Naive thymus-derived CD8-positive, alpha-beta T cell (primary cell): ENCODE measurements at places on chromosomes 3 and 15. TPM values are rescaled to one million over a fixed set of nuclear protein-coding genes. Genes with fewer than 3 reads are reported as not detected.
A peak's percentile ranks its signal among the peaks of the same experiment; 100 is the strongest.

DNA sequence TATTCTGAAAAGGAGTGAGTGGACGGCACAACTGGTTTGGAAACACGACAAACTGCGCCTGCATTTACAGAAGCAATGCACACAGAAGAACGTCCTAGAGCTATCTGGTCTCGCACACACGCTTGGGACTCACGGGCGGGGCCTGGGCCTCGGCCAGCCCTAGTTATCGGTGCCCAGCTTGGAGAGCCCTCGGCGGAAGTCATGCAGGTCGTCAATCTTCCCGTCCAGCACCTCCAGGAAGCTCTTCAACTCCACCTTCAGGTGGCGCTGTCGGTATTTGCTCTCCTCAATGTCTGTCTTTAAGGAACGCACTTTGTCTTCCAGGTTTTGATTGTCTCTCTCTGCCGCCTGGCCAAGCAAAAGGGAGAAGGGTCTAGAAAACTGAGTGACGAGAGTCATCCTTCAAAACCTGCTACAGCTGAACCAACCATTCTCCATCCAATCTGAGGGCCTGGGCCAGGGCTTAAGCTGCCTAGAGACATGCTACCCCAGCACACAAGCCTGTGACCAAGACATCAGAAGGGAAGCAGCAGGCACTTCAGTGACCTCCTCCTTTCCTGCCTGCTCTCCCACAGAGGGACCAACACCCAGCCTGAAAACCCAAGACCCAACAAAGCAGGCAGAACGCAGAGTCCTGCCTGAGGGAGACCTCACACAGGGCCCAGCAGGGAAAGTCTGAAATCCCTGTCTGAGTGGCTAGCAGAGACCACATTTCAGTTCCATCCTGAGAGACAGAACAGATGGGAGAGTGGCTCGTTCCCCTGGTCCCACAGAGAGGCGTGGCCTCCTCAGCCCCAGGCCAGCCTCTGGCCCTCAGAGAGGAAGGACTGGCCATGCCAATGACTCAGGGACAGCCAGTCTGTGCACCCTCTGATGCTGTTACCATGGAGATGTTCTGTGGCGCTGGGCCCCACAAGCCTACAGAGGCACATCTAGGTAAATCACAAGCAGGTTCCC, 40.4 kb downstream of the WHAMM start:
- peak; percentile 33 for DNase-seq
- no peaks in the 10 kb centered on the region for H3K36me3 ChIP-seq
- no peaks in the 10 kb centered on the region for H3K27me3 ChIP-seq
- H3K4me3 ChIP-seq: no peak overlapping the region
- peak overlapping the region; percentile 79 for H3K27ac ChIP-seq
- H3K4me1 ChIP-seq: peaks cover 7% of the 10 kb centered on the region

- no peaks in the 10 kb centered on the region for H3K27me3 ChIP-seq
- H3K4me3 ChIP-seq: peak overlapping the region; percentile 39
- no peak for DNase-seq
- H3K27ac ChIP-seq: no peak overlapping the region
- H3K36me3 ChIP-seq: no peaks in the 10 kb centered on the region
- peaks cover 41% of the 10 kb centered on the region for H3K4me1 ChIP-seq
Measured at GRCh38 chr15:29040370-29040751, 154.6 kb downstream of the APBA2 start.

GRCh38 chr3:141860086-141860669, 16.3 kb upstream of the ATP1B3 start:
- no peaks in the 10 kb centered on the region for H3K36me3 ChIP-seq
- no peak for DNase-seq
- H3K27me3 ChIP-seq: no peaks in the 10 kb centered on the region
- H3K4me3 ChIP-seq: no peak overlapping the region

Gene AGTR1
- not detected for total RNA-seq
